ENCODE measurements at places on chromosomes 2 and 18.

DNA sequence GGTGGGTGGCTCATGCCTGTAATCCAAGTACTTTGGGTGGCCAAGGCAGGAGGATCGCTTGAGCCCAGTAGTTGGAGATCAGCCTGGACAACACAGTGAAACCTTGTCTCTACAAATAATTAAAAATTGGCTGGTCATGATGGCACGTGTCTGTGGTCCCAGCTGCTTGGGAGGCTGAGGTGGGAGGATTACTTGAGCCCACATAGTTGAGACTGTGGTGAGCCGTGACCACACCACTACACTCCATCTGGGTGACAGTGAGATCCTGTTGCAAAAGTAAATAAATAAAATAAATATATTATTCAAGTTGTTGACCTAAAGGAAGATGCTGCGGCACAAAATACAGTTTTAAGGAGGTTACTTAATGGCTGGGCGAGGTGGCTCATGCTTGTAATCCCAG lies 72.7 kb downstream of the LAMA3 start:
- no peak for DNase-seq

DNA sequence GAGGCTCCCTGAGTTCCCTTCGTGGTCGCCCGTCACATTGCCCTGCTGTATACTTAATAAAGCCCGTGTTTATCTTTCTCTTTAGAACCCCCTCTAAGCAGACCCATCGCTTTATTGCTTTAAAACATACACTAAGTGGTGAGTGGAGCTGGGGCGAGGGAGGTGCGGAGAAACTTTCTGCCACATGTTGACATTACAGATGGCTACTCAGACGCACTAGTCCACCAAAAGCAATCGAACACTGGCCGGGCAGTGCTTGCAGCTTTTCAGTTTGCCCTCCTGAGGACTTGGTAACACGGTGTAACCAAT lies 859 bp upstream of the COLEC12 start:
- DNase-seq, result no peak

DNA sequence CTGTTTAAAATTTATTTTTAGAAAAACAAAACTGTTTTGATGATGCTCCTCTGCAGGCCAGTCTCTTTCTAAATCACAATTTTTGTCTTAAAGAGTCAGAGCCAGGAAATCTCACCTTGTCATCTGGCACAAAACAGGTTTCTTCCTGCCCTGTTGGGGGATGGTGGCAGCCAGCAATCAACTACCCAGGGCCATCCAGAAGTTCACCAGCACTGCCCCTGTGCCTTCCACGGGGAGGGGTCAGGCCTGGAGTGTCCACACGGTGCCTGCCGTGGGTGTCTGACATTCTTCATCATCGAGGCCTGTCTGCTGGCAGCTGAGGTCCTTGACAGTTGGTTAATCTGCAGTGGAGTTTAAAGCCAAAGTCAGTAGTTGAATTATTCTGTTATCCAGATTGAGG lies 40.0 kb upstream of the BMP10 start:
- DNase-seq, result no peak

DNA sequence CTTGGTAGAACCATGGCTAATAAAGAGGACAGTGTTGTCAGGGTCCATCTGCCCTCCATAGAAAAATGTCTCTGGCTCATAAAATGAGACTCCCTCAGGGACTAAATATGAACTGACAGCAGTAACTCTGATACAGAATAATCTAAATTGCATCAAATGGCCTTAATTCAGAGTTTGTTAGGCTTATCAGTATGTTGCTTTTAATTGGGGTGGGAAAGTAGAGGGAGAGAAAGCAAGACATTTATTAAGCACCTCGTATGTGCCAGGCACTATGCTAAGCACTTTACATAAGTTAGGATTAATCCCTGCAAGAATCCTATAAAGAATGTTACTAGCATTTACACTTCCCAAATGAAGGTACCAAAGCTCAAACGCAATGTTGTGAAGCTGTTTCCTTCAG lies 115.2 kb downstream of the MMADHC start:
- no peak for DNase-seq

GRCh38 chr18:50377061-50377798 lies 2.4 kb downstream of the SKA1 start:
- no peak for DNase-seq

GRCh38 chr2:57892920-57893319 lies 153.7 kb upstream of the VRK2 start:
- DNase-seq, result no peak

DNA sequence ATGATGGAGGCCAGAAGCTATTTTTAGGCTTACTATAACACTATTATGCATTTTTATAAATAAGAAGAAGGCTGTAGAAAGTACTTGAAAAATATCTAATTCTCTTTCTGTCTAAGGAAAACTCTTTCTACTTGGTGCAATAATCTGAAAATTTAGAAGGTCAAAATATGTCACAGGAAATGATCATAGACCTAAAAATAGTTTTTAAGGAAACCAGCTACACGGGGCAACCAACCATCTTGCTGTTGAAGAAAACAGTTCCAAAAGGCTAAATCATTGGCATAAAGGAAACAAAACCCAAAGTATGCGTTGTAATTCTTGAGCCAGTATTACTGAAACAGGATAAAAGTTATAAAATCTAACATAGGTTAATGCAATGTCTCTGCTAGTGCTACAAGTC lies 40.2 kb downstream of the SOCS6 start:
- no peak for DNase-seq

- peak; percentile 52 for DNase-seq
These were observed 585 bp upstream of the ANAPC1 start for GRCh38 chr2:111884592-111884964.
